ENCODE measurements at places on chromosomes 6 and 20. TPM values are rescaled to one million over a fixed set of nuclear protein-coding genes. Genes with fewer than 3 reads are reported as not detected.

ULBP3 gene
- total RNA-seq: 0.60 TPM

SYNDIG1 gene
- not detected for total RNA-seq

TAF4 gene
- total RNA-seq: 12.2 TPM

ADA gene
- total RNA-seq: 3.0 TPM

HDGFL1 gene
- total RNA-seq: not detected

CD164 gene
- total RNA-seq: 146 TPM

CCDC170 gene
- total RNA-seq: 0.62 TPM

GID8 gene
- total RNA-seq: 14.0 TPM

CASS4 gene
- 1.7 TPM for total RNA-seq

BEND6 gene
- not detected for total RNA-seq

SPATS1 gene
- not detected for total RNA-seq

DEFB124 gene
- not detected for total RNA-seq

DYNLT2 gene
- 0.43 TPM for total RNA-seq

NHSL1 gene
- 19.8 TPM for total RNA-seq

ZKSCAN3 gene
- 1.3 TPM for total RNA-seq

EPPIN gene
- total RNA-seq: not detected

MAK gene
- 0.18 TPM for total RNA-seq

ANKRD6 gene
- total RNA-seq: 7.1 TPM

RSPO4 gene
- total RNA-seq: not detected

PCK1 gene
- 1,501 TPM for total RNA-seq

KIF25 gene
- not detected for total RNA-seq

CLPSL1 gene
- not detected for total RNA-seq

VNN1 gene
- 92.3 TPM for total RNA-seq

KCNK5 gene
- 5.2 TPM for total RNA-seq

GPX5 gene
- total RNA-seq: not detected

ARMH2 gene
- total RNA-seq: not detected

TFAP2D gene
- total RNA-seq: not detected

SPTLC3 gene
- 25.6 TPM for total RNA-seq

CAGE1 gene
- not detected for total RNA-seq

MOCS1 gene
- total RNA-seq: 18.0 TPM

NKX2-4 gene
- not detected for total RNA-seq

MRAP2 gene
- 0.12 TPM for total RNA-seq

HLA-DQA1 gene
- 15.9 TPM for total RNA-seq

FRK gene
- 12.9 TPM for total RNA-seq

SLC22A1 gene
- total RNA-seq: 1,656 TPM

MARCKS gene
- total RNA-seq: 16.6 TPM

OLIG3 gene
- total RNA-seq: not detected

RCAN2 gene
- 0.77 TPM for total RNA-seq

ADGRB3 gene
- 0.18 TPM for total RNA-seq

BPIFB1 gene
- total RNA-seq: not detected

MICB gene
- 0.48 TPM for total RNA-seq

UFL1 gene
- total RNA-seq: 15.4 TPM

ZNF318 gene
- total RNA-seq: 13.3 TPM

ADGRF1 gene
- total RNA-seq: not detected

DAAM2 gene
- total RNA-seq: 5.3 TPM

CLIC5 gene
- total RNA-seq: 0.18 TPM

COL19A1 gene
- total RNA-seq: 0.18 TPM

FITM2 gene
- 8.0 TPM for total RNA-seq

HTR1E gene
- total RNA-seq: not detected

PARD6B gene
- total RNA-seq: 11.1 TPM

CLVS2 gene
- total RNA-seq: not detected

PI16 gene
- total RNA-seq: not detected

TREML2 gene
- not detected for total RNA-seq

CTAGE9 gene
- not detected for total RNA-seq

CRISP3 gene
- total RNA-seq: 0.40 TPM

GMPR gene
- 4.5 TPM for total RNA-seq

ERVFRD-1 gene
- not detected for total RNA-seq

All from right lobe of liver (tissue), 6 donors.